ENCODE measurements at places on chromosomes 13 and 19. TPM values are rescaled to one million over a fixed set of nuclear protein-coding genes. Genes with fewer than 3 reads are reported as not detected.

CGB1 gene
- 0.20 TPM for total RNA-seq

FAAP24 gene
- 16.8 TPM for total RNA-seq

KLK14 gene
- total RNA-seq = 0.41 TPM

PODNL1 gene
- 1.1 TPM for total RNA-seq

SLC25A41 gene
- total RNA-seq = 0.17 TPM

NRTN gene
- 0.48 TPM for total RNA-seq

ZNF560 gene
- not detected for total RNA-seq

ACP5 gene
- not detected for total RNA-seq

DAND5 gene
- 0.07 TPM for total RNA-seq

TRPC4 gene
- 0.01 TPM for total RNA-seq

CUL4A gene
- 57.3 TPM for total RNA-seq

PALM gene
- total RNA-seq = 17.8 TPM

TMEM255B gene
- 0.65 TPM for total RNA-seq

ZBTB32 gene
- total RNA-seq = not detected

Measured in A549 treated with CORT108297 at 1 μM for 4 hours (cell line).